Choroid plexus epithelial cell (primary cell): ENCODE measurements at places on chromosomes 7 and 10.

DNA sequence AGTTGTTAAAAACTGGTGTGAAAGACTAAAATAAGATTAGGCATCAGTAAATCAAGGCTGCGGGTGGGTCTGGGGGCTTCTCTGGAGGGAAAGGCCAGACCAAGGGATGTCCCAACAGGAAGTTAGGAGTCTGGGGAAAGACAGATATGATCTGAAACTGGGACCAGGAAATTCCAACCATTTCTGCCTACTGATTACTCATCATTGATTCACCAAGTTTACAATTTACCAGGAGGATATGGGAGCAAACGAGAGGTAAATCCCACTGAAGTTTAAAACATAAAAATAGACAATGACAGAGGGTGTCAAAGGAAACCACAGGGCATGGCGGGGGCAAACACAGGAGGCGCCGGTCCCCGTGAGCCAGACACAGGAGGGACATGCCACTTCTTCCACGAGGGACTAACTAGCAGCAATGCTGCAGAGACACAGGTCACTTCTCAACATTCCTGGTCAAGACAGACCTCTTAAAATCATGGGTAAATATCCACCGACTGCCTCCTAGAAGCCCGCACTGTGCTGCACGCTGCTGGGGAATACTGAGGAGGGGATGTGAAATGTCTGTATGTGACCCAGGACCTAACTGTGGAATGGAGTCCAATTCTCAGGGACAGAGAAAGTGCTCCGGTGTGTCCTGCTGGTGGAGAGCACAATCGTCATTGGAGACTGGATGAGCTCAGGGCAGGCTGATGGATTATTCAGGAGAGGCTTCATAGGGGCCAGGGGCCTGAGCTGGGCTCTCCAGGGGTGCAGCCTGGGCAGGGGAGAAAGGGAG lies 153.4 kb upstream of the KLF14 start:
- DNase-seq, result peak; percentile 81

DNA sequence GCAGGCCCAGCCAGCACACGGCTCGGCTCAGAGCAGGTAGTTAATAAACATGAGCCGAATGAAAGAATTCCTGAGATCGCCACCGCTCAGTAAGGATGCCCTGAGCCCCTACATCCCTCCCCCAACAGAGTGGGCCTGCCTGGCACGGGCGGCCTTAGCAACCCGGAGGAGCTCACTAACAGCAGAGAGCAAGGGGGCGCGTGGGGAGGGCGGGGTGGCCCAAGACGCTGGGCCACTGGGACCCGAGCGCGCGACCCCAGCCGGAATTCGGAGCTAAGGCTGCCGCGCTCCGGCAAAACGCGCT lies 403 bp upstream of the ENO4 start:
- no peak for DNase-seq

DNA sequence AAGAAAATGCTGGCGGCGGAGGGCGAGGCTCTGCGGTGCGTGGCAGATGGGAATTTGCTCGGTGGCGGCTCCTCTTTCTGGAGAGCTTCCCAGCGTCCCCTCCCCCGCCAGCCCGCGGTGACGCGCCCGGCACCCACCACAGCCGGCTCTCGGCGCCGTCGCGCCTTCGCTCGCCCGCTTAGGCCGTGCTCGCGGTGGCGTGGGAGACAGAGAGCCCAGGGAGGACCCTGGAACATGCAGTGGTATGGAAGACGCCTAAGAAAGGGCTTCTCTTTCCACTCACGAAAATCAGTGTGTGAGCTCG lies 576 bp upstream of the CSGALNACT2 start:
- DNase-seq, result peak; percentile 50

DNA sequence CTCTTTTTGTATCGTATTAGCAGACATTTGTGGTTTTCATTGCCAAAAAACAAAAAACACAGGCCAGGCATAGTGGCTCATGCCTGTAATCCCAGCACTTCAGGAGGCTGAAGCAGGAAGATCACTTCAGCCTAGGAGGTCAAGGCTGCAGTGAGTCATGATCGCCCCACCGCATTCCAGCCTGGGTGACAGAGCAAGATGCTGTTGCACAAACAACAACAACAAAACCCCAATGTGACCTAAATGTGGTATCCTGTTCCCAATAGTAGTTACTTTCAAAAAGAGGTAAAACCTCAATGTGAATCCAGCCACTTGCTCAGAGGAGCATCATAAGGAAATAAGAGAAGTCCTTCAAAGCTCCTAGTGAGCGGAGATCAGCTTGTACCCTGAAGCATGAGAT lies 45.8 kb upstream of the SKAP2 start:
- DNase-seq, result peak; percentile 72

- no peak for DNase-seq
Observed at GRCh38 chr10:76034353-76035205, 603.2 kb downstream of the LRMDA start.

DNA sequence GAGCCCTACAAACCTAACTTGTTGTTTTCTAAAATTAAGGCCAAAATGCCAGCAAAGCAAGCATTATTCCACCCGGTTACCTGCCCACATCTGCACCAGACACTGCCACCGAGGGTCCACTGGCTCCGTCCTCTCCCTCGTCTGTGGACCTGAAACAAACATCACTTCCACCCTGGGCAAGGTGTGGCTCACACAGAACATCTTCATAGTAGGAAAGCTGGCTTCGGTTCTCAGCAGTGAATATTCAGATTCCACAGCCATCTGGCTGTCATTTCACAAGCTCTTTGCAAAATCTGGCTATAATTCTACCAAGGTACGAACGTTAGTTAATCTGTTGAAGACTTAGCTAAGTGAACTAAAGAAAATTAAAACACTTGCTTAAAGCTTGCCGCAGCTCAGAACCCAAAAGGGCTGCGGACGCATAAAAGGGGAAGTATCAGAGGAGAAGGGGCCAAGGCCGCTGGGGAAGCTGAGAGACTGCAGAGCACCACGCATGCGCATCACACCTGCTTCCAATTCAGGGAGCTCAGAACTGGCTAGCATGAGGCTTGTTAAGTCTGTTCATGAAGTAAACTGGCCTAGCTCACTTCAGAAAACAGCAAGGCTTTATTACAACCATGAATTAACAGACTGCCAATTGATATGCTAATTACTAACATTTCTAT lies 46.1 kb downstream of the PTPRN2 start:
- DNase-seq, result no peak

DNA sequence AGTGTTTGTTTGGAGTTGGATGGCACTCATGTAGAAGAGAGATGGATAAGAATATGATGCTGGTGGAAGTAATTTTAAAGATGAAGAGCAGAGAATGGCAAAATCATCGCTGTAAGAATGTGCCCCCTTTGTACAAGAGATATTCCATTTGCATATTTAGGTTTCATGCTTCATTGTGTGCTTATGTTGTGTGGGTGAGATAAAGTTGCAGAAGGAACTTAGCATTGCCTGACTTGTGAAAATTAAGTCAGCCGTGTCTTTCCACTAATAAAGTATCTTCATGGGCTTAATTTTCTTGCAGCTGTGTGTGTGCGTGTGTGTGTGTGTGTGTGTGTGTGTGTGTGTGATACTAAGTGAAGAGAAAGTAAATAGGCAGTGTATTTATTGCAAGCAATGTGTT lies 381.9 kb downstream of the OTUD1 start:
- DNase-seq, result no peak

DNA sequence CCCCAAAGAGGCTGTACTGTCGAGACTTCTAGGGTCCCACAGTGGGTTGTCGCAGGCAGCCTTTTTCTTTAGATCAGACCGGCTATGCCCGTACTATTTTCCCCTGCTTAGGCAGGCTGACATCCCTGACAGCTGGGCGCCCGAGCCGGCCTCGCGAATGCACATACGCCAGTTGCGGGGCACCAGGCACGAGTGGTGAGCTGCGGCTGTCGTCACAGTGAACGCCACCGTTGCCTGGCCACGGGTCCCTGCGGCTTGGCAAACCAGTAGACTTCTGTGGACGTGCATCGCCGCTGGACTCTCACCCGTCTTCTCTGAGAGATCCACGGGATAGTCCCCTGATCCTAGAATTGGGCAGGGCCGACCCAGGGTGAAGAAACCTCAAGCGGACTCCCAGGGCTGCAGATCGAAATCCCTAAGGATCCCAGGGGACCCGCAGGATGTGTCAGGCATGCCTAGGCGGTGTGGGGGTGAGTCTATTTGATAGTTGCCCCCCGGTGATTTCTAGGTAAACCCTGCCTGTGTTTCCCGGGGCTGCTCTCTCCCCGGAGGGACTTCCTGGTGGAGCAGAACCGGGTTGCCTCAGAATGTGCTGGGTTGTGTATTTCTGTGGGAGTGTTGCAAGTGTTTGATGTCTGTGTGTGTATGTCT lies 33.0 kb upstream of the ZNF273 start:
- DNase-seq, result no peak

- DNase-seq, result no peak
Observed at GRCh38 chr7:93862651-93863050, 27.9 kb downstream of the TFPI2 start.

GRCh38 chr10:118102121-118102520 lies 55.4 kb upstream of the RAB11FIP2 start:
- peak; percentile 2 for DNase-seq

GRCh38 chr10:130575756-130576285 lies 439.6 kb downstream of the GLRX3 start:
- no peak for DNase-seq

DNA sequence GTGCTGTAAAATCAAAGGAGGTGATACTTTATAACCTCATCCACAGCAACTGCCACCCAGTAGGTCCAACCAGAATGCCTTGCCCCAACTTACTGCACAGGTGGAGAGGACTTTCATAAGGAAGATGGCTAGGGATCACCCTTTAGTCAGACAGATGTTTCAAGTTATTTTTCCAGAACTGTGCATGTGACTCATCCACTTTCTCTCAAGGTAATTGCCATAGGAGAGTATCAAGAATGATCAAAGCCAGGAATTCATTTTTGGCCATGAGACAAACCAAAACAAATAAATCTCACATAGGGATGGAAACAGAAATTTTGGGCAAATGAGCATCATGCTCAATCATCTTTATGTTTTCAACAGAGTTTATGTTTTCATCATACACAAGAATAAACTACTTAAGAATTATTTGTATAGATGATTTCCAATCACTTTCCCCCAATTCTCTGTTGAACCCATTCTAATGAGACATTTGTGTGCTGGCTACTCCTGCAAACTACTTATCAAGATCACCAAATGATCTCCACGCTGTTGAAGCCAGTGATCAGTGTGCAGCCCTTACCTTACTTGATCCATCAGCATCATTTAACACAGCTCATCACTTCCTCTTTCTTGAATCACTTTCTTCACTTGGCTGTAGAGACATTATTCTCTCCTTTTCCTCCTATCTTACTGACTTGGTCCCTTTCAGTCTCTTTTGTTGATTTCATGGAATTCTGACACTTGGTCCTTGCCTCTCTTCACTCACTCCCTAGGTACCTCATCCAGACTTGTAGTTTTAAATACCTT lies 74.0 kb downstream of the SLC16A9 start:
- no peak for DNase-seq

- peak; percentile 28 for DNase-seq
Observed at GRCh38 chr10:77463967-77464745, 173.5 kb downstream of the KCNMA1 start.

- DNase-seq, result no peak
Observed at GRCh38 chr10:85611746-85612377, 754.7 kb downstream of the GRID1 start.

- no peak for DNase-seq
Observed at GRCh38 chr7:73841689-73842066, 638 bp downstream of the METTL27 start.

GRCh38 chr10:98389398-98389797 lies 25.6 kb downstream of the PYROXD2 start:
- no peak for DNase-seq

GRCh38 chr7:18648849-18649758 lies 153.6 kb downstream of the HDAC9 start:
- DNase-seq, result peak; percentile 77

DNA sequence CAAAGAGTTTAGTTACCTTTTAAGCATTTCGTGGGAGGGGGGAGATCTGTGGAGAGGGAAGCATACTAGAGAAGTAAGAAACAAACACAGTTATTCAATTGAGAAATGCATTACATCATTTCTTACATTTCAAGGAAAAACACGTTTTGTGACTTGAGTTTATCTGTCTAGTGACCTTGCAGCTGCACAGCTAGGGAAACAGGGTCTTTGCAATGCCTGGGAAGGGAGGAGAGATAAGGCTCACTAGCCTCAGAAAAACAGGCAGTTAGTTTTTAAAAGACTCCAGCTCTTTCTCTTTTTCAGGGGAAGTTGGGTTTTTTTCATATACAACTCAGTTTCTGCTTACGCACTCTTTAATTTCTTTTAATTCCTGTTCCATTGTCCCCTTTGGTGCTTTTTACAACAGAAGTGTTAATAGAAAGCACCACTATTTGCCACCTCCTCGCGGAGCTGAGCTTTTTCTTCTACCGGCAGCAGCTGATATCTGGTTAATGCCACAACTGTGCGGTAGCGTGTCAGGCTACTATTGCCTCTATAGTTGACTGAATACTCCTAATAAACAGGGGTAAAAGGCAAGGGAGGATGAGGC lies 5.6 kb downstream of the CYP3A43 start:
- DNase-seq, result no peak

DNA sequence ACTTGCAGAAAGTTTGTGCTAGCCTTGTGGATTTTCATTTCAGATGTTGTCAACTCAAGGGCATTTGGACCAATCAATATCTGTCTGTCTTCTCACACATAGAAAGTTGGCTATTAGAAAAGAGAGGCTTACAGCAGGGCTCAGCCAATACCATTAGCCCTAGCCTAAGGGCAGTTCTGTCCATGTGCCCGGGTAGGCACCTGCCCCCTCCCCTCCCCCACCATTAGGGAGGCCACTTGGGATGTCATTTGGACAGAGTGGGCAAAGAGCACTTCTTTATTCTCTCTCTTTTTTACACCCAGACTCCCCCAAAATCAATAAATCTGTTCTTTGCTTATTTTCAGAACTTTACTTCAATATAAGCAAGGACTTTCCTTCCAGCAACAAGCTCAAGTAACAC lies 188.5 kb upstream of the MKI67 start:
- DNase-seq, result no peak

DNA sequence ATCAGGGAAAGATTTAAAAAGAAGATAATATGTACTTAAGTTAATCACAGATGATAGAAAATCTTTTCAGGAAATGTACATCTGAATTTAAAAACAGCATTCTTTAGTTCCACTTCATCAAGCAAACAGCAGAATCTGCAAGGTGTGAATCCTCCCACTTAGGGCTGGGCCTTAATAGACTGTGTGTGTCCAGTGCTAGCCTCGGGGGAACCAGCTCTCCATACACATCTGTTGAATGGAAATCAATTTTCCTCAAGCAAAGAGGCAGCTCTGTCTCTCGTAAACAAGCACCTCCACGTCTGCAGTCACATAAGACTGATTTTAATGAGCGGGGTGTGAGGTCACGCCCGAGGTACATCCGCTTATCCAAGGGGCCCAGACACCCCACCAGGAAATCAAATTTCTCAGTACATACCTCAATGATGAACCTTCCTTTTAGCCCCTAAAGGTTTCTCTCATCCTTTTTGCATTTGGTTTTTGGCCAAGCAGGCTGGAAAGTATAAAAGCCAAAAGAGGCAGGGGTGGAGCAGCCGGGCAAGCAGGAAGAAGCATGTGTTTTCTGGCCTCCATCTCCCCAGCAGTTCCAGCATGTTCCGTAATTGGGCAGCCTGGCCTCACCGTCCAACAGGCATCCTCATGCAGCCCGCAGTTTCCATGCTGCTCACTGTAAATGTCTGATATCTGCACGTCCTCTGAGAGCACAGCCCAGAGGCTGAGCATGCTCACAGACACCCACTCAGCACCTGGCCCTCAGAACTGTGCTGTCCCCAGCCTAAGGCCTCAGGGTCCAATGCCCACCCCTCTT lies 131.3 kb downstream of the GLI3 start:
- DNase-seq, result no peak

GRCh38 chr7:44565795-44566559 lies 7.7 kb downstream of the DDX56 start:
- DNase-seq, result no peak
